ENCODE measurements at places on chromosomes 3 and 15.

- DNase-seq = no peak
Observed at GRCh38 chr15:63447017-63447676, 57.2 kb upstream of the USP3 start.

DNA sequence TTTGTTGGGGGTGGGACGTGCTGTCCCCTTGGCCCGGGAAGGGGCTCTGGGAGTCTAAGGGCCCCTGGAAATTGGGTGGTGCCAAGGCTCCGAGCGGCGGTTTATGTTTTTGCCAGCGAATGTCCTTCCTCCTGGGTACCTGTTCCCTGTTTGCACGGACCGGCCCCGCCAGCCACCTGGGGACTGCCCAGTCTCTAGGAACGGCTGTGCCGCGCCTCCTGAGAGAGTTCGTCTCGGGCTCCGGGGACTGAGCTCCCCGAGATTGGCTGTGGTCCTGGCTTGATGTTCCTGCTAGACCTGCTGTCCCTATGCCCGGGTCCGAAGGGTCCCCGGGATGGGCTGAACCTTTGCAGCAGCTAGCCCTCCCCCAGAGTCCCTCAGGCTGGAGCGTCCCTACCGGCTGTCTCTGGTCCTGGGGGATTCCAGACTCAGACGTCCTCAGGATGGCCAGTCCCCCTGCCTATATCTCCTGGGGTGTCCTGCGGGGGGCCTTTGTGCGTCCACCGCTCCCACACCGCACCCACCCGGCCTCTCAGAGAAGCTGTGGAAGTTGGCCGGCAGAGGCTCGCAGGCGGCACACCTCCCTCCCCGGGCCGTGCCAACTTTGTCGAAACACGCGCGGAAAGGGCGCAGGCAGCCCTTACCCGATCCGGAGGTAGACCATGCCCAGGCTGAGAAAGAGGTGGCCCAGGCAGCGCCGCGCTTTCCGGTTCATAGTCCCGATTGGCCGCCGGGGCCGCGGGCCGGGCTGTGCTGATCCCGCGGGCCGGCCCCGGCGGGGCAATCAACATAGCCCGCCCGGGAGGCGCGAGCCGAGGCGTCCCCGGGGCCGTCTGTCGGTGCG lies 547 bp downstream of the WNT7A start:
- DNase-seq = peak; percentile 47

DNA sequence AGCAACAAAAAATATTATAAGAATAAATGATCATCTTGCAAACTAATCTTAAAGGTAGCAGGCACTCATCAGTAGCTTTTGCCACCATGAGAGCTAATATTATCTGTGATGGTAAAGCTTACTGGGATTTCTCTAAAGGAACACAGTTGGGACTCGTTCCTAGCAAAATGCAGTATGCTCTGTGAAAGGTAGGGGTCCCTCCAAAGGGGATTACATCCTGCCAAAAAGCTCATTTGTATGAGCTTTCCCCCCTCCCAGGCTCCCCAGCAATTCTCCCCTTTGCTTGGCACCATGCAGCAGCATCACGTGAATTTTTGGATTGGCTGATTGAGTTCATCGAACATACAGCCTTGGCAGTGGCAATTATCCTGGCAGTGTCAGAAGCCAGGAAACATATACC lies 361.0 kb upstream of the PLSCR5 start:
- DNase-seq = no peak

GRCh38 chr3:60355825-60356224 lies 895.4 kb downstream of the FHIT start:
- no peak for DNase-seq

- no peak for DNase-seq
Observed at GRCh38 chr3:25021816-25022215, 406.2 kb upstream of the RARB start.

- no peak for DNase-seq
Observed at GRCh38 chr15:23387621-23388190, 33.2 kb downstream of the GOLGA8S start.

Measured in GM20000 (cell line).